Cardiac fibroblast (primary cell): ENCODE measurements at places on chromosomes 6 and 20.

GRCh38 chr6:52352239-52353018 is 9.5 kb upstream of the PAQR8 start:
- peak; percentile 84 for DNase-seq

GRCh38 chr6:129345890-129346289 is 364.1 kb downstream of the ARHGAP18 start:
- peak; percentile 86 for DNase-seq

GRCh38 chr20:43942667-43943285 is 28.1 kb downstream of the TOX2 start:
- peak; percentile 82 for DNase-seq

DNA sequence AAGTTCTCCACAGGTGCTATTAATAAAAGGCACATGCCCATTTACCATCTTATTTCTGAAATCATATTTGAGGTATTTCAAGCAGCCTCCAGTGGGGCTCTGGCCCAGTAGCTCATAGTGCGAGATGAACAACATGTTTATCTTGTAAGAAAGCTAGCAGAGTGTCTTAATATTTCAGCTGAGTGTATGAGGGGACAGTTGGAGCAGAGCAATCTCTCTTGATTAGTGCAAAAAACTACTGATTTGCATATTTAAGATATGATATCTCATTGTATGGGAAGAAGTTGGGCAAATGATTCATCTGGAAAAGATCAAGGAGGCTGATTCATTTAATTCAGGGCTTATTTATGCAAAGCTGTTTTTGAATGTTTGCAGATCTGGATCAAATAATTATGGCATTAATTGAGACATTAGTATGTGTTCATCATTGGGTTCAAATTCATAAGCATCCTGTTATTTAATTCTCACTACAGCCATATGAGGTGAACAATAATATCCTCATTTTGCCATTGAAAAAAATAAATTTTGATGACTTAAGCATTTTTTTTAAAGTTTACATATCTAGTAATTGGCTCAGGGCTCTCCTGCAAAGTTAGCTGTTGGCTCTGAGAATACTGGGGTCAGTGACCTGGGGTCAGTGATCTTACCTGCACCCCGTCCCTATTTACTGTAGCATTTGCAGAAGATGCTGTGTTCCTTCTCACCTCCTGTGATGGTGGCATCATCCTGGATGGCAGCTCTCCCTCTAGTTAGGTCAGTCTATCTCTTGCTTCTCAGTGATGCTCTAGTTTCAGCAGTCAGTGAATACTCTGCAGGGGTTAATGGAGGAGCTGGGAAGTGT is 24.1 kb upstream of the GCLC start:
- DNase-seq: no peak

DNA sequence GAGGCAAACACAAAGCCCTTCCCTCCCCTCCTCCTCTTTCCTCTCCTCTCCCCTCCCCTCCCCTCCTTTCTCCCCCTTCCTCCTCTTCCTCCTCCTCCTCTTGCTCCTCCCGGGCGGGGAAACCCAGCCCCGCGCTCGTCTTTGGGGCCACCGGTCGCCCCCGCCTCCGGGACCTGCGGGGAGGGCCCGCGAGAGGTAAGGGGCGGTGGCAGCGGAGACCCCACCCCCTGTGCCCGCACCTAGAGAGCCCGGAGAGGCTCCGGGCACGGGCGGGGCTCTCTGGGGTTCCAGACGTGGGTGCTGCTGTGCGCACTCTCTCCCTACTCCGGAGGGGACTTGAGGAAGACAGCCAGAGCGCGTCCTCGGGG is at the start of gene RIN2:
TSS of gene RIN2 (plus strand) at position 126 of the 368 bp plus-strand sequence. CDS start 131,344 bp downstream, outside the sequence.
- no peak for DNase-seq

- no peak for DNase-seq
Measured at GRCh38 chr20:63690003-63690897, 6.2 kb upstream of the TNFRSF6B start.

DNA sequence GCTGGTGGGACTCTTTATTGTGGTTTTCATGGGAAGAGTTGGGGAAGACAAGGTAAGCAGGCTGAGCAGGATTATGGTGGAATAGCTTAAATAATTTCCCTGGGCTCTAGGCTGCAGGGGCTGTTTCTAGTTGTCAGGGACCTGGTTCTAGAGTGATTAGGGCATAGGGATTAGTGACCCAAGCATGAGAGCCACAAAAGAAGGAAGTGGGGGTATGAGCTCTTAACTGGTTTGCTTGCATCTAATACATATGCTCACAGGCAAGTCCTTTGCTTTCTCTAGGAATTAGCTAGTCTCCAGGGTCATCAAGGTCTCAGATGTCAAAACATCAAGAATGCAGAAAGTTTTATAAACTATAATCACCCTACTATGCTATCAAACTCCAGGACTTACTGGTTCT is 67.5 kb upstream of the NRN1 start:
- DNase-seq: no peak

GRCh38 chr6:13515912-13516311 is 28.5 kb upstream of the GFOD1 start:
- DNase-seq: no peak

DNA sequence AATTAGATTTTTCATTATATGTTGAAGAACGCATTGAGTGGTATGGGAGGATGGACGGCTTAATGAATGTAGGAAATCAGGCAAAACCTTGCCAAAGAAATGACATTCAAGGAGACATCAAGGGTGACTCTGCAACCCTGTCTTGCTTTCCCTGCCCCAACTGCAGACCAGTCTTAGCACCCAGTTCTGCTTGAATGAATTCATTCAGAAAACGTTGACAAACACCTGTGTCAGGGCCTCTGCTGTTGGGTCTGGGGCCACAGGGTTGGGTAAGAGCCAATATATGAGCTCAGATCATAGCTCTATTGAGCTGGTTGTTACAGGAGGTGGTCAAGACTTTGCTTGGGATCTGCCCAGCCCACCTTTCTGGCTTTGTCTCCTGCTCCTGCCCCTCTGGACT is 7.7 kb upstream of the ASXL1 start:
- DNase-seq: no peak

GRCh38 chr6:139881236-139881635 is 506.8 kb upstream of the CITED2 start:
- no peak for DNase-seq

GRCh38 chr6:87920245-87920644 is 127.4 kb upstream of the SPACA1 start:
- no peak for DNase-seq

DNA sequence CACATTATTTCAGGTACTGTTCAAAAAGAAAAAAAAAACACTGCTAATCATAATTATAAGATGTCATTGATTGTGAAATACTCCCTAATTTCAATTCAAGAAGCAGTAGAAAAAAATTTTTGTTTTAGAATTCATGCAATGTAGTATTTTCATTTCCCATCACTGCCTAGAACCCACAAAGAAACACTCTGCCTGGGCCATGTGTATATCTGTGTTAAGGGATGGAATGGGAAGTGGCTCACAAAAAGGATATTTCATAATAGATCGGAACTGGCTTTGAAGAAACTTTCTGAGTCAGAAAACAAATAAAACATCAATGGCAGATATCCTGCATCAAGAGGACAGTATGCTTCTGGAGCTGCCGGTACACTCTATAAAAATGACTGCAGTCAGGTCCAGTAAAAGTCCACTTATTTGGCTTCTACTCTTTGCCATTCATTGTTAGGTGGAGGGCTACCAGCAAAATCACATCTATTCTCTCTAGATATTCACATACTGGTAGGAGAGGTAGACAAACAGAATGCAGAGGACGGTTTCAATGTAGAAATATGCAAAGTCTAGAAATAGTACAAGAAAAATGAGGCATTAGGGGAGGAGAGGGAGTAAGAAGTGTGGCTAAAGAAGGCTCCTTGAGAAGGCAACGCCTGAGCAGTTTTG is 135.0 kb upstream of the TNFAIP3 start:
- peak; percentile 74 for DNase-seq
